ENCODE measurements at places on chromosomes 1 and 21. TPM values are rescaled to one million over a fixed set of nuclear protein-coding genes. Genes with fewer than 3 reads are reported as not detected.

The KMO gene
- total RNA-seq = 0.36 TPM

The OR2T35 gene
- total RNA-seq = not detected

- no peaks in the 10 kb centered on the region for H3K27me3 ChIP-seq
- H3K4me1 ChIP-seq = no peaks in the 10 kb centered on the region
- no peak for DNase-seq
- no peak overlapping the region for H3K27ac ChIP-seq
- no peaks in the 10 kb centered on the region for H3K36me3 ChIP-seq
Measured at GRCh38 chr1:170097449-170097948, 23.0 kb upstream of the KIFAP3 start.

DNA sequence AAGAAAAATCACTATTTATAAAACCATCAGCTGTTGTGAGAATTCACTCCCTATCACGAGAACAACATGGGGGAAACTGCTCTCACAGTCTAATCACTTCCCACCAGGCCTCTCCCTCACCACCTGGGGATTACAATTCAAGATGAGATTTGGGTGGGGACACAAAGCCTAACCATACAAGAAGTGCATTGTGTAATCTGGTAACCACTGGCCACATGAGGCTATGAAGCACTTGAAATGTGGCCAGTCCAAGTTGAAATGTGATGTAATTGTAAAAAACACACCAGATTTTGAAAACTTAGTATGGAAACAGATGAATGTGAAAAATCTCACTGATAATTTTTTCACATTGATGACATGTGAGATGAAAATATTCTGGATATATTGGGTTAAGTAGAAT lies 293.8 kb downstream of the TTLL7 start:
- no peaks in the 10 kb centered on the region for H3K4me1 ChIP-seq
- DNase-seq = no peak
- H3K36me3 ChIP-seq = no peaks in the 10 kb centered on the region
- H3K27me3 ChIP-seq = no peaks in the 10 kb centered on the region

- H3K27ac ChIP-seq = no peak overlapping the region
- peak; percentile 44 for DNase-seq
- H3K4me3 ChIP-seq = no peak overlapping the region
- H3K36me3 ChIP-seq = no peaks in the 10 kb centered on the region
Measured at GRCh38 chr1:3022511-3022973, 1.3 kb downstream of the ACTRT2 start.

DNA sequence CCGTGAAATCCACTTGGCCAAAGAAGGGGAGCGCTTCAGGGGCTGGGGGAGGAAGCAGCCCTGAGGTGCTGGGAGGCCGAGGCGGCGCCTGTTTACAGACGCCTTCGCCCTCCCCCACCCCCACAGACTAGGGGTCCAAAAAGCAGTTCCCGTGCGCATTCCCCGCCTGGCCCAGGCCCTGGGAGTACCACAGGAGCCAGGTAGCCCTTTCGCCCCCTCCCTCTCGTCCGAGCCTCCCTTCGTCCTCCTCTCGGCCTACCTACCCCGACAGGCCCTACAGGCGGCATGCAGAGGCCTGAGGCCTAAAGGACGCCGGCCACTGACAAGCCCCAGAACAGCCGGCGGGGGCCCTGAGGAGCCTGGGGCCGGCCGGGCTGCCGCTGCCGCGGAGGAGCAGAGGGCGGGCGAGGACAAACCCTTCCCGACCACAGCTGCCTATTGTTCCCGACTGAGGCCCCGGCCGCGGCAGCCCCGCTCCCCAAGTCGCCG lies 522 bp downstream of the RC3H1 start:
- H3K27me3 ChIP-seq = no peaks in the 10 kb centered on the region
- peaks cover 56% of the 10 kb centered on the region for H3K4me1 ChIP-seq
- peak; percentile 74 for DNase-seq
